Amniotic stem cell (primary cell): ENCODE measurements at places on chromosomes 12 and 14.
A peak's percentile ranks its signal among the peaks of the same experiment; 100 is the strongest.

GRCh38 chr14:75831455-75831854 lies 150.3 kb downstream of the TGFB3 start:
- no peak for DNase-seq

- DNase-seq = no peak
These were observed 129.2 kb upstream of the ARHGAP5 start for GRCh38 chr14:31947680-31948595.

DNA sequence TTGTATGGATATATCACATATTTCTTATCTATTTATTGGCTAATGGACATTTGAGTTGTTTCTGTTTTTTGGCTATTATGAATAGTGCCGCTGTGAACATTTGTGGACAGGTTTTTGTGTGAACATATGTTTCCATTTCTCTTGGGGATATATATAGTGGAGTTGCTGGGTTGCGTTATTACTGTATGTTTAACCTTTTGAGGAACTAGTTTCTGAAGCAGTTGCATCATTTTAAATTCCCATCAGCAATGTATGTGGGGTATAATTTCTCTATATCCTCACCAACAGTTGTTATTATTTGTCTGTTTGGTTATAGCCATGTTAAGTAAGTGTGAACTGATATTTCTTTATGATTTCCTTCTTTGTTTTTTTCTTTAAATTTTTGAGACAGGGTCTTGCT lies 10.7 kb downstream of the TCTN2 start:
- no peak for DNase-seq

GRCh38 chr12:8099235-8099634 lies 17.2 kb downstream of the NECAP1 start:
- DNase-seq = no peak

DNA sequence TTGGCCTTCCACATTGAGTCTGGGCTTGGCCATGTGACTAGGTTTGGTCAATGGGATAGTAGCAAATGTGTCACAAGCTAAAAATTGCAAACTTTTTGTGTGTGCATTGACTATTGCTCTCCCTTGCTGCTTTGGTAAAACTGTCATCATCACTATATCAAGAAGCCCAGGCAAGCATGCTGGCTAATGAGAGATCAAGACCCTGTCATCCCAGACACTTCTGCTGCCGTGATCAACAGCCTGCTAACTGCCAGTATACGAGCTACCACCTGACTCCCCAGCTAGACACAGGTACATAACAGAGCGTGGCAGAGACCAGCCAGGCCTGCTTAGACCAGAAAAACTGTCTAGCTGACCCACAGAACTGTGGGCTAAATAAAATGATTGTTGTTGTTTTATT lies 456.7 kb upstream of the DCN start:
- no peak for DNase-seq

DNA sequence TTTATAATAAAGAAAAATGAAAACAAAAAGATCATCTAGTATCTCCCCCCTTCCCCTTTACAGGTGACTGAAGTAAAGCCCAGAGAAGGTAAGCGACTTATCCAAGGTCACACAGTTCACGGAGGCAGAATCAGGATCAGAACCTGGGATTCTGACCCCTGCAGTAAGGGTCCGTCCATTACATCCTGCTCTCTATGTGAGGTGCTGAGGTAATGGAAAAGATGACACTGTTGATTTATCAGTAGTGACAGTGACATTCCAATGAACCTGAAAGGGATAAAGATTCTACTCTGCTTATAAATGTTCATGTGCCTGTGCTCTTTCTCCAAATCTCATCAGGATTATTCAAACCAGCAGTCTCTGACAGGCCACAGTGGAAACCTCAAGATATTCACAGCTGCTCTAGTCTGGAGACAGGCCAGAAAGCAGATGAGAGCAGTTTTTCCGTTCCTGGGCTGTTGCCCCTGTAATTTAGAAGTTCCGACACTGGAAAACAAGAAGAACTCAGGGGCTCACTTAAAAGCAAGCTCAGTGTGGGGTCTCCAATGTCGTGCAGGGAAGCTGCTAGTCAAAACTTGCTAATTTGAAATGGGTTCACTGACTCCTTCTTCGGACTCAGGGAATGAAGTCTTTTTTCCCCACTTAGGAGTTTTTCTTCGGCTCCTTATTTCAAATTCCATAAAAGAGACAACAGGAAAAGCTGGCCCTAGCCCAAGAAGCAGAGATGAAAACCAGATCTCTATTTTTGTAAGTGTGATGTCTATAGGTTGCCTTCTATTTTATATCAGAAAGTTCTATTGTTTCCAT lies 131.8 kb upstream of the EEA1 start:
- DNase-seq = no peak

- no peak for DNase-seq
These were observed 236.7 kb downstream of the CHST11 start for GRCh38 chr12:104693493-104693892.

GRCh38 chr14:56160088-56160487 lies 41.9 kb downstream of the PELI2 start:
- no peak for DNase-seq

DNA sequence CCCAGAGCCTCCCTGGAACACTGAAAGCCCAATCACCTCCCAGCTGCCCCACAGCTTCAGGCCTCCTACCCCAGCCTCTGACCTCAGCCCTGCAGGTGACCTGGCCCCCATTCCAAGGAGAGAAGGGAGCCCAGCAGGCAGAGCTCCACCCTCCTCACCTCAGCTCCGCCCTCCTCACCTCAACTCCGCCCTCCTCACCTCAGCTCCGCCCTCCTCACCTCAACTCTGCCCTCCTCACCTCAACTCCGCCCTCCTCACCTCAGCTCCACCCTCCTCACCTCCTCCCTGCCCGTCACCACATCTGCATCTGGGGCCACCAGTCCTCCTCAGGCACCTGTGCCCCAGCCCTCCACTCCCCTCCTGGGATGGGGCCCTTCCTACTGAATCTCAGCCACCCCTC lies 112.2 kb upstream of the SFSWAP start:
- DNase-seq = no peak

DNA sequence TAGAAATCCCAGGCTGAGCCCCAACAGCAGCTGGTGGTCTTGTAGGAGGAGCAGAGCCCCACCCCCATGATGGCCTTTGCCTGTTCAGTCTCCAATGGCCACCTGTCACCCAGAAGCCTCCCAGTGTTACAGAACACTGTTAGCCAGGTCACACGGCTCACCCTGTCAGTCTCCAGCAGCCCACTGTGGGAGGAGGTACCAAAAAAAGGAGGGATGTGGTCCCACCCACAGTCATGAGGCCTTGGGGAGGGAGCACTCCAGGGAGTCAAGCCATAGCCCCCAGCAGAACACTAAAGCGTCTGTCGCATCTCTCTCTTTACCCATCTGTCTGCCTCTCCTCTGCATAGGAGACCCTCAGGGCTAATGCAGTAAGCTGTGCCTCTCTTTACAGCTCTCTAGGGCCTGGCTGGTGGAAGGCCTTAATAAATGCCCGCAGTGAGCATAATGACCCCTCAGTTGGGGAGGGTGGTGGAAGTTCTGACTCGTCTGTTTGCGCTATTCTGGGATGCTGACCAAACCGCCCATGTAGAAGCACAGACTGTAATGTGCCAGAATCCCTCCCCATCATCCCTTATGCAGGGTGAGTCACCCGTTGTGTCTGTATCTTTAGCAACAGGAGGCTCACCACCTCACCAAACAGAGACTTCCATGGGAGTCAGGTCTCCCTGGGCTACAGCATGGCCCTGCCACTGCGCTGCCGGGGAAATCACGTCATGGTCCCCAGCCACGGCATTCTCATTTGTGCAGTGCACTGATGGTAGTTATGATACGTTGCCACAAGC lies 14.6 kb downstream of the C14orf132 start:
- DNase-seq = peak; percentile 82

- DNase-seq = no peak
These were observed 65.6 kb upstream of the OVCH1 start for GRCh38 chr12:29563071-29563470.

DNA sequence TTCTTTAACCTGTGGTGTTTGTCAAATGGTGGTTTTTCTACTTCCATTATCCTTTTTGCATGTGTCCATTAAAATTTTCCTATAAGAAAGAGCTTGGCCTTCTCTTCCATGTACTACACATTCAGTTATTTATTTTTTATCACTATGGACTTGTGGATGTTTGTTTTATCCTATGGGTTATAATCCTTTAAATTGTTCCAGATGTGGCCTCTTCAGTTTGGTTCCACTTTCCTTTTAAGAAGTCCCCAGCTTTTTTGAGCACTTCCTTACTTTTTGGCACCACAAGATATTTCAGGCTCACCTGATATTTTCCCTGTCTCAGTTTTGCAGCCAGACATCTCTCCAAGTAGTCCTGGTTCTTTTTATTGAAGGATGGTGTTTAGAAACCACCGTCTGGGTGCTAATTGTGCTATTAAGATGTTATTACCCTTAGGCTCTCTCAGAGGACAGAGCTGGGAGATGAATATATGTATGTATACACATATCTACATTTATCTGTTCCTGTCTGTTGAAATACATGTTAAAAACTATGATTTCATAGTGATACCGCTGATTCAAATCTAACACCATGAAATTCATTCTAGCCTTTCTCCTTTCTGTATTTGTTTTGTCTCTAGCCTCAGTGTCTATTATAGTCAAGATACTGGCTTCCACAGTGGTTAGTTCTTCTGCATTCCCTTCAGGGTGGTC lies 408.5 kb upstream of the RGS6 start:
- DNase-seq = no peak

DNA sequence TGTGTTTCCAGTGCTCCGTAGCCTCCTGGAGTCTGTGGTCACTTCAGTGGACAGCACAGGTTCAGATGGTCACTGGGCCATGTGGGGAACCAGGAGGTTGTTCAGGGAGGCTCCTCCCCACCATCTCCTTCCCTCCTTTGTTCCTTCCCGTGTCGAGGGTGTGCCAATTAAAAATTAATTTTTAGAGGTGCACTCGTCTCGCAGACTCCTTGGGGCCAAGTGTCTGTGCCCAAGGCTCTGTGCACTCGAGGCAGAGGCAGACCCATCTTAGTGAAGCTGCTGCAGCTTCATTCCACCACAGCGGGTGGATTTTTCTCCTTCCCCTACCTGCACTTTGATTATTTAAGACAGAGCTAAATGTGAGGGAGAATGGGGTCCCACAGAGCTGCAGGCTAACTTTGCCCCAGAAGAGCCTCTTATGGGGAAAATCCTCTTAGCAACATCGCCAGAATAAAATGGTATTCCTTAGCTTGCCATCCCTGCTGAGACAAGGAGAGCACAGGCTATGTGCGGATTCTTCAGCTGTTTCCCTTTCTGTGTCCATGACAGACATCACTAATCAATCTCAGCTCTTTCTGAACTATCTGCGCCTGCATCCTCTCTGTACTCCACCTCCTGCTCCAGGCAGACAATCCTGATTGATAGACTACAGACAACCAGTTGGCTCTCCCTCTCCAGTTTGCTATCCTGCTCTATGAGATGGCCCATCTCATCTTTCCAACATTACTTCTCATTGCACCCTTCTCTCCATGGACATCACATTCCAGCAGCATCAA lies 159.5 kb downstream of the VRK1 start:
- DNase-seq = no peak

DNA sequence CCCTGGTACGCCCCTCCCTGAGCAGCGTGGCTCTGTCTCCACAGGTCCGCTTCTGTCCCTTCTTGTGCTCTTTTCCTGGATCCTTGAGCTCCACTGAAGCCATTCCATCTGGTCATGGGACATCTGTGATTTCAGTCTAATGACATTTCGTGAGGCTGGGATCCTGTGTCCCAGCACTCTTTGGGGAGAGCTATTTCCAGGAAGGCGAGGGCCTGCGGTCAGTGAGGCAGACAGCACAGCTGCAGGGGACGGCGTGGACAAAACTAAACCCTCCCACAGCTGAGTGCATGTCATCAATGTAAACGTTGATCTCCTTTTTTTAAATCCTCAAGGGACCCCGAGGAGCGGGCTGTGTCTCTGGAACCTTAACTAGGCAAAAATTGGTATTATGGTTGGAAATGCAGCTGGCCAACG lies 127.7 kb downstream of the DACT1 start:
- DNase-seq = no peak

DNA sequence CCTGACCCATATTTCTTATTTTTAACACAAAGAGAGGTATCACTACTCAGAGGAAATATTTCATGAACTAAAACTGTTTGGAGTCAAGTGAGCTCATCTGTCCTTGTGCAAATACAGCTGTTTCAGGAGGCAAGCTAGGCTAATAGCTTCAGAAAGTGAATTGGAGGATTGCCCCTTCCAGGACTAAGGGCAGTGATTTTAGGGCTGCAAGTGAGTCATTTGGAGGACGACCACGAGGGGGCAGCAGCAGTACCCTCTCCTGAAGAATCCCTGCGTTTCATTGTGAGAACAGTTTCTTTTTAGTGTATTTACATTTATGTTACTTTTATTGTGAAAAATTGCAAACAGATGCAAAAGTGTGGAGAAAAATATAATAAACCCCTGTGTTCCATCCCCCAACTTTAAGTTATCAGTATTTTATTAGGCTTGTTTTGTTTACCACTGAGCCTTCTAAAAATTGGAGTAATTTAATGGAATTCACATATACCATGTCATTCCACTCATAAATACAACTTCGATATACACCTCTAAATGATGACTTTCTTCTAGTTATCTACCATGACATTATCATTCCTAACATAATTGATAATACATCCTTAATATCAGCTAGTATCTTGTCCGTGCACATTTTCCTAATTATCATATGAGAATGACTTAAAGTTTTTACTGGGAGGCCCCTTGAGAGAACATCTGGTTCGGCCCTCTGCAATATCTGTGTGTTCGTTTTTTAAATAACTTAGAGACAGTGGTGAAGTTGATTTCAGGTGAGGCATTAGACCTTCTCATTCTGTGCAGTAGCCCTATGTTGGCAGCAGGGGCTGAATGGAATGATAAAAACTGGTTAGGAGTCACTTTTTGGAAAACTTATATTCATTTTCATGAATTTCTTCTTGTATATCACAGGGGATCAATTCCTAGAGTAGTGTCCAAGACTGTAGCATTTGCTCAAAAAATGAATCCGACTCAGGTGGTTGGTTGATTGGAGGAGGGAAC lies 13.7 kb downstream of the FOXJ2 start:
- DNase-seq = peak; percentile 28

GRCh38 chr12:11609045-11609444 lies 40.4 kb upstream of the ETV6 start:
- DNase-seq = no peak

- DNase-seq = no peak
These were observed 21.2 kb downstream of the TBX5 start for GRCh38 chr12:114384739-114385138.

GRCh38 chr14:64394977-64395633 lies 7.0 kb downstream of the MTHFD1 start:
- DNase-seq = no peak

GRCh38 chr14:70812124-70812818 lies 3.0 kb upstream of the MAP3K9 start:
- no peak for DNase-seq

DNA sequence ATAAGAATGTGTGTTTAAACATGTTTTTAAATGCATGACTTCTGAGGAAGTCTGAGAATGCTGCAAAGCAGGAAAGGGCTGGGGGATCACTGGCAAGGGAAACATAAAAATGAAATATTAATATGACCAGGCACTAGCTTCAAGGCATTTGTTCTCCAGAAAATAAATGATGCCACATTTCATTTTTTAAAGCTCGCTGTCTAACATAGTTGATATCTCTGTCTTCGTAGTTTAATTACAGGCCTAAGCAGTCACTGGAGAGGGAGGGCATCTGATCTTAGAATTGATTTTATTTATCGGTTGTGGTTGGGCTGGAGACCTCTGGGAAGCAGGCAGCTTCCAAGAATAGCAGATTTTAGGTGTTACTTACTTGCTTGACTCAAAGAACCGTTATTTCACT lies 87.5 kb downstream of the TBC1D30 start:
- no peak for DNase-seq

- no peak for DNase-seq
These were observed 2.7 kb downstream of the PTHLH start for GRCh38 chr12:27969624-27970400.

GRCh38 chr12:104536841-104537240 lies 80.1 kb downstream of the CHST11 start:
- no peak for DNase-seq
